ELR (cell line): ENCODE measurements at places on chromosomes 11 and 22.

GRCh38 chr11:45483416-45483815, 182.0 kb downstream of the CHST1 start:
- DNase-seq = no peak

- no peak for DNase-seq
These were observed 2.1 kb upstream of the NEAT1 start for GRCh38 chr11:65420506-65420905.

DNA sequence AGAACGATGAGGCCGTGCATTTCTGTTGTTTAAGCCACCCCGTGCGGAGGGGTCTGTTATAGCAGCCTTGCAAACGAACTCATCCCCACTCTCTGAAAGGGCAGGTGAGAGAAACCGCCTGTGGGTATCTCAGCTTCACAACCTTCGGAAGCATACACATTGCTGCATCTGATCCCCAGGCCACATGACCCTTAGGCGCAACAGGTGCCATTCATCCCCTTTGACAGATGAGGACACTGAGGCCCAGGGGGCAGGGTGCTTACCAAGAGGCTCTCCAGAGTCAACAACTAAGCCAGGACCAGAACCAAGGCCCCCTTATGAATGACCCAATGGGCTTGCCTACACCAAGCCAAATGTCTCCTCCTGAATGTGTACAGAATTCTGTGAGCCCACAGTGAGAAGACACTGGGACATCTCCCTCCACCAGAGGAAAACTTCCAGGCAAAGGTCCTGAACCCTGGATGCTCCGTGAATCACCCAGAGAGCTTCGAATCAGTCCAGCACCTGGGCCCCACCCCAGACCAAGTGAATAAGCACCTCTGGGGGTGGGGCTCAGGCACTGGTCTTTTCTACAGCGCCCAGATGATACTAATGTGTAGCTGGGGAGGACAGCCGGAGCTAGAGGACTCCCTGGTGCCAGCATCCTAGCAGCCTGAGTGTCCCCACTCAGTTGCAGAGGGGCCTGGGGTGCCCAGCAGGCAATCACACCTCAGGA, 83.2 kb downstream of the BUD13 start:
- no peak for DNase-seq

DNA sequence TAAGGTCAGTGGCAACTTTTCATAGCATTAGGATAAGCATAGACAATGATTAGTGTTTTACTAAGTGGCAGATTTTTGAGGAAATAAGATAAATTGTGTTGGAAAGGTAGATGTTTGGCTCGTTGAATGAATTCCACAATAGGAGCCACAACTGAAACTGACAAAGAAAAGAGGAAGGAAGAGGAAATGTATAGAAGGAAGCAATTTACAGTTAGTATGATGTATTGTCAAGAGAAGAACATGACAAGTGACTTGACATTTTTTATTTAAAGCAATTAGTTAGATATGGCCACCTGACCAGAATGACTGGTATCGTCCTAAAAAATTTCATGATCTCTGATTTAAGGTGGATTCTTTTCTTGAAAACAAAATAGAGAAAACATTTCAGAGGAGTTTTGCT, 3.1 kb upstream of the RAG2 start:
- no peak for DNase-seq

- DNase-seq = no peak
These were observed 31.2 kb downstream of the GAL start for GRCh38 chr11:68715456-68716122.

DNA sequence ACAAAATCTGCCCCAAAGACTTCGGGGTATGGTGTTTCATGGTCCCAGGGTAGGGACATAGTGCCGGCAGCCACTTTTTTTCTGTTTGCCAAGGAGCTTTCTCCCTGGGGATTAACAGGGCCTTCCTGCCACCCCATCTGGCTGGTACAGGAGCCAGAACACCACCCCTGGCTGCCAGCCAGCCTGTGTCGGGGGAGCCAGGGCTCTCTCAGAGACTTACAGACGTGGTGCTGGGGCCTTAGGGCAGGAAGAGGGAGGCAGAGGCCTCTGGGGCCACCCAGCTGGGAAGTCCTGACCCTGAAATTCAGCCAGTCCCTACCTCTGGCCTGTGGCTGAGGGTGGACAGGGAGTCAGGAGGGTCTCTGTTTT, 52.4 kb upstream of the CDON start:
- DNase-seq = no peak

GRCh38 chr11:5129457-5129877, 8.7 kb downstream of the OR52A5 start:
- peak; percentile 14 for DNase-seq

GRCh38 chr22:17866127-17866526, 91.9 kb upstream of the BID start:
- DNase-seq = no peak

- no peak for DNase-seq
These were observed 45.6 kb upstream of the LMO1 start for GRCh38 chr11:8309311-8309710.
